ENCODE measurements at places on chromosomes 2 and 18. TPM values are rescaled to one million over a fixed set of nuclear protein-coding genes. Genes with fewer than 3 reads are reported as not detected.

SLC16A14 gene
- total RNA-seq, result 0.23 TPM

ARHGEF33 gene
- 0.09 TPM for total RNA-seq

BUB1 gene
- 1.6 TPM for total RNA-seq

VAMP8 gene
- total RNA-seq, result not detected

ACVR2A gene
- 23.1 TPM for total RNA-seq

GPR75 gene
- 0.77 TPM for total RNA-seq

CAVIN2 gene
- total RNA-seq, result 11.5 TPM

ANTXR1 gene
- 81.8 TPM for total RNA-seq

SPATA3 gene
- total RNA-seq, result not detected

GPR39 gene
- total RNA-seq, result 0.94 TPM

WDR75 gene
- 31.1 TPM for total RNA-seq

AKAIN1 gene
- total RNA-seq, result not detected

ARHGAP28 gene
- 24.1 TPM for total RNA-seq

UGT1A4 gene
- not detected for total RNA-seq

SPTBN1 gene
- total RNA-seq, result 310 TPM

SLC5A7 gene
- not detected for total RNA-seq

GMPPA gene
- 70.1 TPM for total RNA-seq

MALL gene
- total RNA-seq, result 4.4 TPM

NOL4 gene
- not detected for total RNA-seq

SCYGR4 gene
- not detected for total RNA-seq

REG1A gene
- not detected for total RNA-seq

DSG2 gene
- total RNA-seq, result 1.4 TPM

Measured in pericardium fibroblast (primary cell).